AG08395 (cell line): ENCODE measurements at places on chromosomes 4 and X.

- DNase-seq, result peak; percentile 65
Observed at GRCh38 chr4:153497988-153498967, 32.1 kb downstream of the TMEM131L start.

DNA sequence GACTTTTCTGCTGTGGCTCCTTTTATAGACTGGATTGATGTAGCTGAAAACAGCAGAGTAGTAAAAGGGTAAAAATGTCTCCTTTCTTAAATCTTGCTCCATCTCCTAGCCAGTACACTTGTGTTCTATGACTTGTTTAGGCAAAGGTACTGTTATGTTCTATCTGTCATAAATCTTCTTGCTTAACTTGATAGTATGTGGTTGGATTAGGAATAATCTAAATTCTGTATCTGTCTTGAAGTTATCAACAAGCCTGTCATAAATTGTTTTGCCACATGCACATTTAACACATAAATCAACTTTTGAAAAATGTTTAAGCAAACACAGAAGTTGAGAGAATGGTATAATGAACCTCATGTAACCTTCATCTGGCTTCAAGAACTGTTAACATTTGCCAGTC lies 157.0 kb downstream of the FRAS1 start:
- no peak for DNase-seq

DNA sequence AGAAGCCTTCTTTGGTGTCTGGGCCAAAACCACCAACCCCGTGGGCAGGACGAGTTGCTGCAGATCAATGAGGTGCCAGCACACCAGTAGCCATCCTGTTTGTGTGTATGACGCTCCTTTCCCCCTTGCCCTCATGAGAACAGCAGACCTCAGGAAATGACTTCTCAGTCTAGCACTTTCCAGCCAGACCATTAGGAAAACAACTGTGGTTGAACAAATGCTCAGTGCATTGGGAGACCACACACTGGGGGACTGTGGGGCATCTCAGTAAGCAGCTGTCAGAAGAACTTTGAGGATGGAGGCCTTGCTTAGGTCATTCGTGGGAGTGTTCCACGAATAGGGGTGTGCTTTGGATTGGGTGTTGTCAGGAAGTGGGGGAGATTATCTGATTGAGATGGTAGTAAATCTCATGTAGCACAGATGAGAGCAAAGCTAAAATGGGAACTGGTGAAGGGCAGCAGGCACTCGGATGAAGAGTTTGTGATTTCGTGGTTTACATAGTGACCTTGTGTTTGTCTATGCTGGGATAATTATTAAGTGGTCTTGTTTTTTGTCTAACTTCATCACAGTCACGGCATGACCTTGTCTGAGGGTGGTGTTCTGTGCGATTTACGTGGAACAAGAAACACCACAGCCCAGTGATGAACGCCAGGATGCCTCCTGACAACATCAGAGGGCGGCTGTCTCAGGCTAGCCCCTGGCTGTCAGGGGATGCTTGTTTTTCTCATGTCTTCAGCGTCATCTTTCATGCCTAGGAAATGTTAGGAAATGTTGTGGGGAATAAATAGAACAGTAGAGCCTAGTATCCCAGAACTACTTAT lies 70.1 kb downstream of the USP46 start:
- DNase-seq, result peak; percentile 22

- no peak for DNase-seq
Observed at GRCh38 chr4:134636338-134637051, 434.9 kb upstream of the PABPC4L start.

GRCh38 chrX:40174854-40175510 lies 77.2 kb upstream of the BCOR start:
- no peak for DNase-seq

DNA sequence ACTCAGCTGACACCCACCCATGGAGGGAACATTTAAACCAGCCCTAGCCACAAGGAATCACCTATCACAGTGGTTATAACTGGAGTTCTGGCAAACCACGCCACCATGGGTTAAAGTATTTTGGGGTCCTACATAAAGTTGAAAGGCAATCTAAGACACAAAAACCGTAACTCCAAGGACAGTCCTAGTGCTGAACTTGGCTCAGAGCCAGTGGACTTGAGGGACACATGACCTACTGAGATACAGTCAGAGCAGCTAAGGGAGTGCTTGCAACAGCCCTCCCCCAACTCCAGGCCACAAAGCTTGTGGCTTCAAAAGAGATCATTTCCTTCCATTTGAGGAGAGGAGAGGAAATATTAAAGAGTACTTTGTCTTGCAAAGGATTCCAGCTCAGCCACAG lies 300.5 kb downstream of the FGF13 start:
- DNase-seq, result no peak

DNA sequence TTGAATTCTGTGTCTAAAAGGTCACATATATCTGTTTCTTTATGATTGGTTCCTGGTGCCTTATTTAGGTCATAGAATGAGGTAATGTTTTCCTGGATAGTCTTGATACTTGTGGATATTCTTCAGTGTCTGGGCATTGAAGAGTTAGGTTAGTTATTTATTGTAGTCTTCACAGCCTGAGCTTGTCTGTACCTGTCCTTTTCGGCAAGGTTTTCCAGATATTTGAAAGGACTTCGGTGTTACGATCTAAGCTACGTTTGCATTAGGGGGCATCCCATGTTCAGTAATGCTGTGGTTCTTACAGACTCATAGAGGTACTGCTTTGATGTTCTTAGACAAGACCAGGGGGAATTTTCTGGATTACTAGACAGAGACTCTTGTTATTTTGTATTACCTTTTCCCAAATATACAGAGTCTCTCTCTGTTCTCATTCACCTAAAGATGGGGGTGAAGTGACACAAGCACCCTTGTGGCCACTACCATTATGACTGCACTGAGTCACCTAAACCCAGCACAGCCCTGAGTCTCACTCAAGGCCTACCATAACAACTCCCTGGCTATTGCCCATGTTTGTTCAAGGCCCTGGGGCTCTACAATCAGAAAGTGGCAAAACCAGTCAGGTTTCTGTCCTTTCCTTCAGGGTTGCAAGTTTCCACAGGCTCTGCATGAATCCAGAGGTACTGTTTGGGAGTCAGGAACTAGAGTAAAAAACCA lies 30.1 kb upstream of the CYSLTR1 start:
- no peak for DNase-seq

DNA sequence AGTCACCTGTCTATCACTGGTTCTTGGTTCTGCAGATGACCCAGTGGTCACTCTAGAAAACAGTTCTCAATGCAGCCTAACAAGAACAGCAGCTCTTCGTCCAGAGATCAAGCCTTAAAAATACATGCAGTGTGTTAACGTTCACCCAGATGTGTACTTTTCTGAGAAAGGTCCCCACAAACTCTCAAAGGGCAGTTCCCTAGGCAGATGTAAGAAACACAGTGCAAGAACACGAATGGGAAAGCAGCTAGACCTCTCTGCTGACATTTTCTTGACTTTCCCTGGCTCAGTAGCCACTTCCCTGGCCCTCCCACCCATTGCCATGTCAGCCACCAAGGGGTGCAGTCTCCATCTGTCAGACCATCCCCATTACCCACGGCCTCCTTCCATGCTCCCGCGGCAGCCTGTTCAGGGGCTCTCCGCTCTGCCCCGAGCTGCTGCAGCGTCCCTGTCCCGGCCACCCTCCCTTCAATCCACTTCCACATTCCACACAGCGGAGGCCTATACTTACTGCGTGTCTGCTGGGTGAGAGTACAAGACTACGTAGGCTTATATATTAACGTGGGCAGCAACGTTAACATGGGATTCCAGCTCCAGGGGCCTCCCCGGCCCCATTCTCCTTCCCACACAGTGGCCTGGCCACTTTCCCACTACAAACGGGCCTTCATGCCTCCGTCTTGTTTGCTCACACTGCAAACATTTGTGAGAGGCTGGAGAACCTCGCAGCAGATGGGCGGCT lies 34.3 kb downstream of the IRF2 start:
- peak; percentile 38 for DNase-seq

DNA sequence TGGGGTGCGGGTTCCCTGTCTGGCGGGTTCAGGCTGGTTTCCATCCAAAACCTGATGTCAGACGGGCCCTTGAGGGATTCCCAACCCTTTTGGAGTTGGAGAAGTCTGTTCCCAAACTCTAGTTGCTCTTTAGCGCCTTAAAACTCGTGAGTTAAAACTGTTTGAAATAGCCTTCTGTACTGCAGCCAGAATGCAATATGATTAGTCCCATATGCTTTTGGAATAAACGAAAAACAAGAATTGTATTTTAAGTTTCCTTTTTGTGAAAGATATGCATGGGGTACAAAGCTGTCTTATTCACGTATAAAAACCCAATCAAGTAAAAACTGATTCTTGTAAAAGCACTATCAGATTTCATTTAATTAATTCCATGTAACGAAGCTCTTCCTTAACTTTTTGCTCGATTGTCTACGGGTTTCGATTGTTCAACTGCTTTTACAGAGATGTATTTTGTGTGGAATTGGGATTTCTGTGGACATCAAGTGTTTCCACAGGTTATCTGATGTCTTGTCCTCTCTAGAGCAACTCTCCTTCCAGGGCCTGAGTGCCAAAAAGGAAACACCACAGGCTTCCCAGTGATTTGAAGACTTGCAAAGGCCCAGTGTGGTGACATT lies 49.5 kb downstream of the CLDN34 start:
- DNase-seq, result no peak

GRCh38 chr4:26787461-26788340 lies 72.9 kb upstream of the STIM2 start:
- DNase-seq, result peak; percentile 21

GRCh38 chr4:155566354-155566753 lies 100.3 kb upstream of the GUCY1A1 start:
- DNase-seq, result peak; percentile 14

DNA sequence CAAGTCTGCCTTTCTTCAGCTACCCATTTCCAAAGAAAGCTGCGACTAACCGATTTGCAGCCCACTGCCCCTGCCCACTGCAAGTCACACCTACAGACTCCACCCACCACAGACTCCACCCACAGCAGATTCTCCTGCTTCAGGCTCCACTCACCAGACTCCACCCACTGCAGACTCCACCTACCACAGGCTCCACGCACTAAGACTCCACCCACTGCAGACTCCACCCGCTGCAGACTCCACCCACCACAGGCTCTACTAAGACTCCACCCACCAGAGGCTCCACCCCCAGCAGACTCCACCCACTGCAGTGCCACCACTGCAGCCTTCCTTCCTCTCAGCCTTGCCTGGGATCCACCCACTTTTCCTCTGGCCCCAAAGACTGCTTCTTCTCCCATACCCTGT lies 41.3 kb downstream of the ABLIM2 start:
- peak; percentile 21 for DNase-seq

GRCh38 chr4:67468830-67469229 lies 76.5 kb downstream of the CENPC start:
- DNase-seq, result no peak

DNA sequence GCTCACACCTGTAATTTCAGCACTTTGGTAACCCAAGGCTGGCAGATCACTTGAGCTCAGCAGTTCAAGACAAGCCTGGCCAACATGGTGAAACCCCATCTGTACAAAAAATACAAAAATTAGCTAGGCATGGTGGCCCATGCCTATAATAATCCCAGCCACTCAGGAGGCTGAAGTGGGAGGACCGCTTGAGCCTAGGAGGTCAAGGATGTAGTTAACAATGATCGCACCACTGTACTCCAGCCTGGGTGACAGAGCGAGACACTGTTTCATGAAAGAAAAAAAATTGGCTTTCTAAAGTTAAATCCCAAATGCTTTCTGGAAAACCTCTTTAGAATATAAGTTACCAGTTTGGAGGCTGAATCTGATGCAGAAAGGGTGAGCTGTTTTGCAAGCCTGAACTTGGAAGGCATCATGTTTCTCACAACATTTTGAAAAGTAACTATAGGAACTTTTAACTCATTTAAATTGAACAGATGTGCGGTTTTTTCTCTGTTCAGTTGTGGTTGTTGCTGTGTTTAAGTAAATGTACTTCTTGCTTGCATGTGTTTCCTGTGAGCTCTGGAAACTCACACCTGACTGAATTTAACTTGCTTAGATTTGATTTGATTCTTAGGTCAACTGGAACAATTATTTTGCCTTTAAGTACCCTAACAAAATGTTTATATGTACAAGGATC lies 39.8 kb upstream of the TMEM131L start:
- DNase-seq, result no peak

DNA sequence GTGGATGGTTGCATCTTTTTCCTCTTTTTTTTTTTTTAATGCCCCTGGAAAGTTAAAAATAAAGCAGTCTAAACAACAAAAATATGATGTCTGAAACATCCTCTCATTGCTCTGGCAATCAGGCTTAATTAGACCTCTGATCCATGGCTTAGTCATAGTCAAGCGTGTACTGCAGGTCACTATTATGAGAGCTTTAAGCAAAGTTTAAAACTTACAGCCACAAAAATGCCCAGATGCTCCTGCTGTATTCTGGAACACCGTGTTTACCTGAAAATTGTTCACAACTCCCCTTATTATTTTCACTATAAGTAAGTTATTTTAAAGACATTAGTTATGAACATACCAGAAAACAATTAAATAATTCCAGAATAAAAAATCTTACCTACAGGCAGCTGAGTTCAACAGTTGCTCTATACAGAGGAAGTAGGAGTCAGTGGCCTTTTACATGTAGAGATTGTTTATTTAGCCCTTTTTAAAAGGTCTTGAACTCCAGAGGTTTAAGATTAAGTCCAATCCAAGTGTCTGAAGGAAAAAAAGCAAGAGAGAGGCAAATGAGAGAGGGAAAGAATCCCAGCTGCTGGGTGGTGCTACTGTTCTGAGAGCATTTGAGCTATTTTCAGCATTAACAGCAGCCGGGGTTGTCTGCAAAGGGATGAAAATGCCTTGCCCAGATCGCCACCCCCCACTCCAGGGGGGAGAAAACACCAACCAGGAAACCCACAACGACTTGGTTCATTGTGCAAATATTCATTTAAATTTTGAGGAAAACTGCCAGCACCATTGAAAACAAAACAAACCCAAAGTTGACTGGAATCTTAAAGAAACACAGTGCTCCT lies 36.9 kb downstream of the SORBS2 start:
- peak; percentile 85 for DNase-seq

DNA sequence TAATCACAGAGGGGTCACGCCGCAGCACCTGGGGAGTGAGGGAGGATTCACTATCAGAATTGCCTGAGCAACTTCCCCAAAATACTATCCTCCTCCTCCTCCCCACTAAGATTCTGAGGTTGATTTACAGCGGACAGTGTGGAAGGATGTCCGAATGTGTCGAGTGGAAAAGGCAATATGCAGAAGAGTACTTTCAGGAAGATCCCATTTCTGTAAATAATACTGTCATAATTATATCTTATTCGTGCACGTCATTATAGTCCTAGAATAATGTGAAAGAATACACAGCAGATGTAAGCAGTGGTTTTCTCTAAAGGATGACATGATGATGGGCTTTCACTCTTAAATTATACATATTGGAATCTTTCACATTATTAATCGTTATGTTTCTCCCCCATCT lies 149.8 kb upstream of the NOCT start:
- DNase-seq, result no peak

DNA sequence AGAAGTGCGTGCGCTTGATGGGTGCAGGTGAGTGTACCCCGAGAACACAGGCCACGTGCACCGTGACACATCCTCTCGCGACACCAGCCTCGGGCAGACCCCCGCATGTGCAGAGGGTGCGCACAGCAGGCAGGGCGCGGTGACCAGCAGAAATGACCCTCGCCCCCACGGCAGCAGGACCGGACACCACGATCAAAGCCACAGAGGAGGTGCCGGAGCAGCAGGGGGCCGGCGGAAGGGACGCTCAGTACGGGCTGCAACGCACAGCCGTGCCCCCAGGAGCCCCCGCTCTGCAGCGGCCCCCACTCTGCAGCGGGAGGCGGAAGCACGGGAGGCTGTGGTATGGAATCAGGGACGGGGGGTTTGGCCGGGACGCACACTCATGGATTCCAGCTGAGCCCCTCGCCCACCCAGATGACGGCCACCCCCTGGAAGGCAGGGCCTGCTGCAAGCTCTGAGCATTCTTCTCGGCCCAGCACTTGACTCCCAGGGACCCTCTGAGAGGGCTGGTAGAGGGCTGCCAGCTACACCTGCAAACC lies 17.1 kb downstream of the PPP2R3B start:
- no peak for DNase-seq
